ENCODE measurements at places on chromosomes 4 and X.
A peak's percentile ranks its signal among the peaks of the same experiment; 100 is the strongest.

- no peak for DNase-seq
Measured at GRCh38 chrX:129818123-129818522, 25.6 kb downstream of the ZDHHC9 start.

GRCh38 chr4:184451726-184452125 lies 22.6 kb downstream of the IRF2 start:
- DNase-seq: no peak

DNA sequence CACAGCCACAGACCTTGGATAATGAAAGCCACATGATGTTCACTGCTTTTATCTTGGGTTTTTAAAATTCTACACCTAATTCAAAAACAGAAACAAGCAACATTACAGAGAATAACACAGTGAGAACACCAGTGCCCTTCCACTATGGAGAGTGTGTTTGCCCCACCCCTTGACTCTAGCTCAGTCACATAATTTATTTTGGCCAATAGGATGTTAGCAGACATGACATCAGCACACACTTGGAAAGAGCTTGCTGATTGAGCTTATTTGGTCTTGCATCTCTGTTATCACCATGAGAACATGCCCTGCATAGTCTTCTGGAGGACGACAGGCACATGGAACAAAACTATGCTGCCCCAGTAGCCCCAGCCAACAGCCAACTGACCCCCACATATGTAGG lies 118.1 kb downstream of the HNRNPD start:
- DNase-seq: no peak

GRCh38 chrX:31070057-31070468 lies 1.8 kb downstream of the FTHL17 start:
- no peak for DNase-seq

DNA sequence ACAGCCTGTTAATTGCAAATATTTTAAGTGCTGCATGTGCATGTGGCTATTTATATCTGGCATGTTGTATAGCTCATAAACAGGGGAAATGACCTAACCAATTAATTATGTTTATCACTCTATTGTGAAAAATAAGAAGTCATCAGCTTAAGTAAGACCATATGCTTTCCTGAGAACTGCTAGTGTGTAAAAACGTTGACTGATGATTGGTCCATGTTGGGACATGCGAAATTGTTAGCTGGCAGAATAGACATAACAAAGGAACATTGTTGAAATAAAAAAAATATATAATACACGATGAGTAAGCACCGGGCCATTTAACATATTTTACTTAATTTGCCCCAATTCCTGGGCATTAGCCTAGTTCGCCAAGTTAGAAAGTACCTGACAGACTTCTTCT lies 207.5 kb downstream of the ANK2 start:
- DNase-seq: peak; percentile 12

DNA sequence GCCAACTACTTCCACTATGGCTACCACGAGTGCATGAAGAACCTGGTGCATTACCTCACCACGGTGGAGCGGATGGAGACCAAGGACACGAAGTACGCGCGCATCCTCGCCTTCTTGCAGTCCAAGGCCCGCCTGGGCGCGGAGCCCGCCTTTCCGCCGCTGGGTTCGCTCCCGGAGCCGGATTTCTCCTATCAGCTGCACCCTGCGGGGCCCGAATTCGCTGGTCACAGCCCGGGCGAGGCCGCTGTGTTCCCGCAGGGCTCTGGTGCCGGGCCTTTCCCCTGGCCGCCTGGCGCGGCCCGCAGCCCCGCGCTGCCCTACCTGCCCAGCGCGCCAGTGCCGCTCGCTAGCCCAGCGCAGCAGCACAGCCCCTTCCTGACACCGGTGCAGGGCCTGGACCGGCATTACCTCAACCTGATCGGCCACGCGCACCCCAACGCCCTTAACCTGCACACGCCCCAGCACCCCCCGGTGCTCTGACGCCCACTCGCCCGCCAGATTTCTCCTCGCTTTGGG lies 2.1 kb downstream of the HELT start:
- DNase-seq: no peak

GRCh38 chr4:8464381-8464780 lies 23.8 kb downstream of the TRMT44 start:
- no peak for DNase-seq

- DNase-seq: peak; percentile 51
Measured at GRCh38 chr4:88457307-88458103, 586 bp downstream of the HERC5 start.

DNA sequence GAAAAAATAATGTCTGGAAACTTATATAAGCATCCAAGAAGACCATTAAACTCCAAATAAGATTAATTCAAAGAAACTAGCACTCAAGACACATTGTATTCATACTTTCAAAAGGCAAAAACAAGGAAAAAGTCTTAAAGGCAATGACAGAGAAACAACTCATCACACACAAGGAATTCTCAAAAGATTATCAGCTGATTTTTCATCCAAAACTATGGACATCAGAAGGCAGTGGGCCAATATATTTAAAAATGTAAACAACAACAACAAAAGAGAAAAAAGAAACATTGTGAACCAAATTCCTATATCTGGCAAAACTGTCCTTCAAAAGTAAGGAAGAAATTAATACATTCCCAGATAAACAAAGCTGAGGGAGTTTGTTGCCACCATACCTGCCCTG lies 711.4 kb upstream of the GALNTL6 start:
- DNase-seq: no peak

DNA sequence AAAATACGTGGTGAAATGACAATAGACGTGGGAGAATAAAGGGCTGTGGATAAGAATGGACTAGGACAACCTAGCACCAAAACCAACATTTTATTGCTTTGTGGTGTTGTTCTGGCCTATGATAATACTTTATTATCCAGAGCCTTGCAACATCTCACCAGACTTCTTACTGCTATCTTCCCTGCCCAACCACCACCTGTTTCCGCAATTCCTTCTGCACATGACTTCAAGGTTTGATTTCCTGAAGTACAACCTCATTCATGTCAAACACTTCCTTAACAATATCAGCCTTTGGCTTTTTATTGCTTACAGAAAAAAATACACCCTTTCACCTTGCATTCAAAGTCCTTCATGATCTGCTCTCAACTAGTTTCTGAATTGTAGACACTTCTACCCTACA lies 84.8 kb downstream of the RTL3 start:
- DNase-seq: no peak

DNA sequence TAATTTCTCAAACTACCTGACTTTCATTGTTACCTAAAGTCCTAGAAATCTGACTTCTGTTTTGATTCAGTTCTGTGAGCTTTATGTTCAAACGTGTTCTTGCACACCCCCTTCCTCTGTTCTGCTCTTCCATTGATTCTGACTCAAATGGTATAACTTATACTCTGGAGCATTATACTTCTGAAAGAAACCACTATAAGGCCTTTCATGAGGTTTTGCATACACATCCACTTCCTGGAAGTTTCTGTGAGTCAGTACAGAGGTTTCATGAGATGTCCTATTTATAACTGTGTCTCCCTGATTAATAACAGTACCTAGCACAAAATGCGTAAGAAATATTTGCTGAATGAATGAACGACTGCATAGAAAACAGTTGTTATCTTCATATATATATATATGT lies 540.2 kb upstream of the CT83 start:
- no peak for DNase-seq

DNA sequence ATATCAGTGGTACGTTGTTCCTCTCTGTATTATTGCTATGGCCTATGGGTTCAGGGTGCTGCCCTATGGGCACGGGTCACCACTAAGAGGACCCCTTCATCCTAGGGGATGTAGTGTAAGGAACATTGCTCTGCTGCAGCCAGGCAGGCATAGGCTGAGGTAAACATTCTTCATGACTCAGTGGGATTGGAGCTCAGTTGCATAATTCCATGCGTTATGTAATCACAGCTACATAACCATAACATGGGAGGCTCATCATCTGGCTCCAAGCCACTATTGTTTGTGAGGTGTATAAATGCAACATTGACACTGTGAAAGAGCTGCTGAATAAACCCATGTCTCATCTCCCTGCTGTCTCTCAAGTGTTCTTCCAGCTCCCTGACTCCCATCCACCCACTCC lies 375.2 kb downstream of the MAGEE1 start:
- DNase-seq: peak; percentile 12

GRCh38 chrX:6021316-6022091 lies 207.2 kb downstream of the NLGN4X start:
- DNase-seq: no peak

- DNase-seq: no peak
Measured at GRCh38 chr4:184021389-184021788, 116.3 kb downstream of the STOX2 start.

DNA sequence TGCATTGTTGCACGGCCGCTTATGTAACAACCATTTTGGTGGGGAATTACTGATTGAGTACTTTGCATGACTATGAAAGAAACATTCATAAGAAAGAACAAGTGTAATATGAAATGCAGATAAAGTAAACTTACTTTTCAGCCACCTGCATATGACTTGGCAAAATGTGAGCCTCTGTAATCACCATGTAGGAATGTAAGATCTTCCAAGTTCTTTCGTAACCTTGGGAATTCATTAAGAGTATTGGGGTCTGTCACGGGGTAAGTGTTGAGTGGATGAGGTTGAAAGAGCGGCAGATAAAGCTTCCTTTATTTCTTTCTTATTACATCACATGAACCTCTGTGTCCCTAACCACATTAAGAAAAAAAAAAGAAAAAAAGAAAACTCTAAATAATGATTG lies 348.5 kb upstream of the NR3C2 start:
- peak; percentile 21 for DNase-seq

- no peak for DNase-seq
Measured at GRCh38 chr4:107600983-107601382, 119.1 kb downstream of the PAPSS1 start.

DNA sequence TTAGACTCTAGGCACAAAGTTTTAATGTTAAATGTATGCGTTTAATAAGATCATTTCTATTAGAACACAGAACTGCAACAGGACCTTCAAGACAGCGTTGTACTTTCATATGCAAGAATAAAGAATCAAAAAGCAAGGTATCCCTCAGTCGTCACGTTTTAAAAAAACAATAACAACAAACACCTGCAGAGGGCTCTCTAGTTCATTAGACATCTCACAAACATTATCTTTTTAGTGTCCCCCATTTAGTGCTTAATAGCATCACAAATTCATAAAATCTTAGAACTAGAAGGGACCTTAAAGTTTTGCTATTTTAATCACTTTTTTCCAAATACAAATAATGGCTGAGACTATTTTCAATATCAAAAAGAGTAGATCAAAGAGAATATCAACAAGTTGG lies 236.6 kb downstream of the DCHS2 start:
- no peak for DNase-seq

- DNase-seq: no peak
Measured at GRCh38 chr4:184782731-184783373, 42.9 kb downstream of the ACSL1 start.

- peak; percentile 69 for DNase-seq
Measured at GRCh38 chrX:139077281-139078250, 366.0 kb upstream of the FGF13 start.

- no peak for DNase-seq
Measured at GRCh38 chr4:184143770-184144564, 73.7 kb downstream of the ENPP6 start.

GRCh38 chrX:11472879-11473278 lies 179.7 kb downstream of the AMELX start:
- DNase-seq: no peak

DNA sequence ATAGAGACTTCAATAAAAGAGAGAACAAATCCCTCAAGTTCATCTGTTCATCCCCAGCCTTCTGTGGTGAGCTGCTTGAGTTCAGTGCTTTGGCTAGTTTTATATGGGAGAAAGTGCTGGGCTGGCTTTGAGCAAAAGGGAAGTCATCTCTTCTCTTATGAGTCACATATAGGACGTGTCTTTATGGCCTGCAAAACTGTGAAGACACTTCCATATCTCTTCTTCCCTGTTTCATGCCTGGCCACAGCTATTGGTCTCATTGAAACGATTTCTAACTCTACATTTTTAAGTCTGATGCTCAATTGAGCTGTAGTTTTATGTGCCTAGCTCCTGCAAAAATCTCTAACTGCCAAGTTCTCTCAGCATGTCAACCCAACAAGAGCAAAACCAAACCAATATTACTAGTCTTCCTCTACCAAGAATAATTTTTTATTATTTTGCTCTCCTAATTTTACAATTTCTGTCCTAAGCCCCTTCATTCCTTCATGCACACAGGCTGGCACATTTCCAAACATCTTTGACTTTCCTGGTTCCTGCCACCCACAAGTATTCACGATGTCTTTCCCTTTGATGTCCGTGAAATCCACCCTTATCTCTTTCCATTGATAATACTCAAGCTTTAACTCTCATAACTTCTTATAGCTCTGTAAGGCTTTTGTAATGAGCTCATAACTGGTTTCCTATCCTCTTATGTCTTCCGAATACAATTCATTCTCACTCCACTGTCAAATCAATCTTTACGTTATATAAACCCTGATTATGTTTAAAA lies 165.3 kb downstream of the BTC start:
- peak; percentile 63 for DNase-seq

- no peak for DNase-seq
Measured at GRCh38 chr4:23034731-23035130, 342.0 kb downstream of the GBA3 start.

DNA sequence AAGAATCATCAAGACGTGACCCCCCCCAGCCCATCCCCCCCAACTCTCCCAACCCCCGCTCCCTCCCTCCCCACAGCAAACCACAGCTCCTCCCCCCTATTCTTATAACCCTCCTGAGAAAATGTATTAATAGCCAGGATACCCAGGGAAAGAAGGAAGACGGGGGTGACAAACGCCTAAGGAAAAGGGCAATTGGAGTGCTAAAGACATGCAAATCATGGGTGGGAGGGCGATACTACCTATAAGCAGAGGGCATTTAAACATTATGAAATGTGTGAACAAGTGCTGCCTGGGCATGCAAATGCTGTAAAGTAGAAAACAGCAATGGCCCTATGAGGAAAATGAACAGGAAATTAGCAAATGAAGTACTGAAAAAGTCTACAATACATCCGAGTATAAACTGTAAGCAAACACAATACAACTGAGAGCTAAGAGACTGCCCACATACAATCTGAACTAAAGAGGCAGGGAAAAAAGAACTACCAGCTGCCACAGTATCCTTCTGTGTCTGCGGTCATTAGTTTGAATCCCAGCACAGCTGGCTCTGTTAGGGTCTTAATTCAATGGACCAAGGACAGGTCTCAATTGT lies 2.4 kb downstream of the CXXC4 start:
- DNase-seq: no peak

GRCh38 chrX:129717892-129718291 lies 20.9 kb upstream of the XPNPEP2 start:
- DNase-seq: peak; percentile 58

DNA sequence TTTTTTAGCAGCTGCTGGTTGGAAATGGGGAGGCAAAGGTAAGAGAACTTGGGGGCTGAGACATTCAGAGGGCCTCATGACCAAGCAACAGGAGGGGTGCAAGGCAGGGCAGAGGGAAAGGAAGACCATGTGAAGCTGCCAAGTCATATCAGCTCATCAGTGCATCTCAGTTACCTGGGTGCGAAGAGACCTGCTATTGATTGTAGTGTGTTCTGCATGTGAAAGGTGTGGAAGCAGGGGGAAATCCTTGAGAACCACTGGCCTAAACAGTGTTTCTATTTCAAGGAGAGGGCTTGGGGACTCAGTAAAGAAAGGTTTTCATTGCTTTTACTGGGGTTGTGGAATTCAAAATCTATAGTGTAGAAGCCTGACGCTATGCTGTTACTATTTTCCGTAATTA lies 47.1 kb upstream of the EDA start:
- no peak for DNase-seq

GRCh38 chrX:15903186-15903681 lies 48.6 kb upstream of the AP1S2 start:
- DNase-seq: no peak
